Ureter (tissue), 1 donor: ENCODE measurements at places on chromosomes 4 and X.

GRCh38 chr4:124121461-124121971 lies 591.0 kb downstream of the ANKRD50 start:
- no peak for DNase-seq

GRCh38 chrX:147838465-147839131 lies 73.1 kb upstream of the FMR1 start:
- no peak for DNase-seq

DNA sequence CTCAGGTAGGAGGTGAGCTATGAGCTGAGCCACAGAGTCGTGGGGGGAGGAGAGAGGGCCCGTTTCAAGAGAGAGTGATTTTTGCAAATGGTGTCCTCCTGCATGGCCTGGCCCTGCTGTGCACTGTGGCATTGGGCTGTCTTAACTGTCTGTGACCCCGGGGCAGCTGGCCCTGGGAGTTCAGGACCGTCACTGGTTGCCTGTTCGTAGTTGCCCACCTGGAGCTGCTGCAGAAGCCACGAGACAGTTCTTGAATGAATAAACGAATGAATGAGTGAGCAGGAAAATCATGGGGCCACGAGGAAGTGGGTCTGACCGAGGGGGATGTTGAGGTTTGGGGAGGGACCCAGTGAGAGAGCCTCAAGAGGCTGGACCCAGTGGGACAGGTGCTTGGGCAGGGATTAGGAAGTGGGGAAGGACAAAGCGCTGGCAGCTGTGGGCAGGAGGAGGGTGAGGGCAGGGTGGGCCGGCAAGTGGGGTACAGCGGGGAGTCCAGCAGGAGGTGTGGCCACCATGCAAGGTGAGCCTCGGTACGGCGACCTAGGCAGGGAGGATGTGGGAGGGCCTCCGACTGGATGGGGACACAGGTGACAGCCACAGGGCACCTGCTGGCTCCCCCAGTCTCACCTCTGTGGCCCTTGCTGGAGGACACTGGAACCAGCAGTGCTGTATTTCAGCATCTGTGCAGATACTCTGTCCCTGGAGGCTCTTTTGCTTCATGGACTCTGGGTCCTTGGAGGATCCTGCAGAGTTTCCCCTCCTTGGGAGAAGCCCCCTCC lies 10.2 kb downstream of the RGS12 start:
- DNase-seq = peak; percentile 40

- no peak for DNase-seq
Measured at GRCh38 chrX:71846429-71846828, 64.2 kb upstream of the NHSL2 start.

GRCh38 chr4:153816542-153816941 lies 27.7 kb upstream of the SFRP2 start:
- DNase-seq = no peak

DNA sequence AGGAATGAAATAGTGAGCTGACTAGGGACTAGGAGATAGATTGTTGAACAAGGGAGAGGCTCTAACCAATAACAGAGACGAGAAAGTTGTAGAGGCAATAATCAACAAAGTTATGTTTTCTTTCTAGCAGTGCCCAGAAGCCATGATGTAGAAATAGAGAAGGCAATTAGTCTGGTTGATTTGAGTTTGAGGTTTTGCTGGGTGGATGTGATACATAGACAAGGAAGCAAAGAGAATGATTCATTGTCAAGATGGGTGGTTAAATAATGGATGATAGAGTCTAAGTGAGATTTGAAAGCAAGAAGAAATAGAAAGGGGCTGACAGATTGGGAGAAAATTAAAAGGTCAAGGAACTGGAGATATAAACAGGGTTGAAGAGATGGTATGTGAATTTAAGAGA lies 11.2 kb downstream of the RBM41 start:
- no peak for DNase-seq
